ENCODE measurements at places on chromosomes 1 and 21.

DNA sequence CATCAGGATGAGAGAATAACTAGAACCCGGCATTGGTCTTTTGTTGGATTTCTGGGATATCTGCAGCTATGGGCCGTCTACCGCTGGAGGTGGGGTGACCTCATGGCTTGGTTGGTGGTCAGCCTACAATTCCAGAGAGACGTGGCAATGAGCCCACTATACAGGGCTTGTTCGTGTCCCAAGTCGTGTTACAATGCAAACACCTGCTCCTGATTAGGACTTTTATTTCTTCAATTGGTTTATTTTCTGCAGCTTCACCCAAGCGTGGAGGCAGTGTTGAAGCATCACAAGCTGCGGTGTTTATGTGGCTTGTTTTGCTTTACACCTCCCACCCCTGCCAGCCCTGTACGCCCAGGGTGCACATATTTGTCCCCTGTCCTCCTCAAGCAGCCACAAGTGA is 211.7 kb upstream of the TMEM51 start:
- H3K4me1 ChIP-seq = peaks cover 54% of the 10 kb centered on the region
- H3K27ac ChIP-seq = no peak overlapping the region
- DNase-seq = no peak
- H3K4me3 ChIP-seq = no peak overlapping the region

DNA sequence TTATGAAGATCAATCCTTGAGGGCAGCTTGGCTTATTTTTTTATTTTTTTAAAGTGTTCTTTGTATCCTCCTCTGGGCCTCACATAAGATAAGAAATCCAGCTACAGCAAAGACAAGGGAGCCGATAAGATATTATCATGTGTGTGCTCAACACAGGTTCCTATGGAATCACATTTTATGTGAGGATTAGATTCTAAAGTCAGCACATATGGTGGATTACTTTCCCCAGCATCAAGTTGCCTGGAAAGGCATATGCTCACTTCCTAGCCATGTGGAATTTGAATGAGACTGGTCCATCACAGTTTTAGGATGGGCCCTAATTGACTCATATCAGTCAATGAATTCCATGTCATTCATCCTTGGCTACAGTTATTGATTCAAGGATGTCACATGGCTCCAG is 456.9 kb upstream of the LRRC7 start:
- H3K4me3 ChIP-seq = no peak overlapping the region
- H3K27ac ChIP-seq = no peak overlapping the region
- H3K27me3 ChIP-seq = no peaks in the 10 kb centered on the region
- DNase-seq = no peak

DNA sequence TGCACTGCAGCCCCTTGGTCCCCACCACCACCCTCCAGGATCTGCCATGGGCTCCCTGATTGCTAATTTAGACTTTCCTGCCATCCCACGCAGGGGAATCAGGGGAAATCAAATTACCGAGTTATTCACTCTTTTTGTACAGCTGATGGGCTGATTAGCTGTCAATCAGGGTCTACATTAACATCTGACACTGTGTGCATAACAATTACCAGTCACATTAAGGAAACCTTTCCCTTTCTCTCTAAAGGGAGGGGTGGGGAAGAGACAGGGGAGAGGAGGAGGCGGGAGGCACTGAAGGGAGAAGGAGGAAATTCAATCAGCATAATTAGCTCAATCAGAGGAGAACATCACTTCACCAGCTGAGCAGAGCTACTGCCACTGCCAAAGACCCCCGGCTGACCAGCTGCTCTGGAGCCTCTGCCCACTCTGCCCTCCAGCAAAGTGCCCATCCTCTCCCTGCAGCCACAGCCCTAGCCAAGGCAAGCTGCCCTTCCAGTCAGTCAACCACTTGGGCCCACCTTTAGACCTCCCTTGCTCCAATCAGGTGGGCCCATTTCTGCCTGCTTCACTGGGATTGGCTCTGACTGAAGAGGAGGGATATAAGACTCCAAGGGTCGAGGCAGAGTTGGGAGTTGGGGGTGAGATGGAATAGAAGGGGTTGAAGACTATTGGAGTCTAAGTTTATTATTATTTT is 199.3 kb upstream of the ZC3H12A start:
- no peak overlapping the region for H3K4me3 ChIP-seq
- no peak overlapping the region for H3K27ac ChIP-seq
- no peaks in the 10 kb centered on the region for H3K27me3 ChIP-seq
- DNase-seq = peak; percentile 4

DNA sequence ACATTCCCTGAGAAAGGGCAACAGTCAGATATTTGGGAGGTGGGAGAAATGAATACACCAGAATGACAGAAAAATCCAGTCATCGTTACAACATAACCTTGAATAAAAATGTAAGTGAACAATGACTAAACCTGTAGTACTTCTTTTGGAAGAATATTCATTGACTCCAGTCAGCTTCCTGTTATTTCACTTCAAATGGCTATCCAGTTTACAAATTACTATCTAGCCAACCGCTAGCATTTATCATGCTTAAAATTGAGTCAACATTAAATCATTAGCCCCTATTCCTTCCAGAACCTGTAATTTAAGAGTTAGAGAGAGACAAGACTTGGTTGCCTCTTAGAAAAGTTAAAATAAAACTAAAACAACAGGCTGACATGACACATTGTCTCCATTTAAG is 33.6 kb downstream of the WLS start:
- peak overlapping the region; percentile 79 for H3K27ac ChIP-seq
- no peaks in the 10 kb centered on the region for H3K36me3 ChIP-seq
- peak; percentile 83 for DNase-seq
- H3K4me1 ChIP-seq = peaks cover 57% of the 10 kb centered on the region
- no peaks in the 10 kb centered on the region for H3K27me3 ChIP-seq

DNA sequence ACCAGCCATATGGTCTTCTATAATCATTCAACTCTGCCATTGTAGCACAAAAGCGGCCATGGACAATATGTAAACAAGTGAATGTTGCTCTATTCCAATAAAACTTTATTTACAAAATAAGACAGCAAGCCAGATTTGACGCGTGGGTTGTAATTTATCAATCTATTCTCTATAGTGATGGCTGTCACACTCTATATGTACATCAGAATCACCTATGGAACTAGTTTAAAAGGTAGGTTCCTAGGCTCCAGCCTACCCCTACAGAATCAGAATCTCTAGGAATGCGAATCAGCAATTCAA is 7.7 kb downstream of the BCL2L15 start:
- H3K4me3 ChIP-seq = no peak overlapping the region
- no peaks in the 10 kb centered on the region for H3K4me1 ChIP-seq
- no peaks in the 10 kb centered on the region for H3K36me3 ChIP-seq
- no peak for DNase-seq
- no peaks in the 10 kb centered on the region for H3K27me3 ChIP-seq

DNA sequence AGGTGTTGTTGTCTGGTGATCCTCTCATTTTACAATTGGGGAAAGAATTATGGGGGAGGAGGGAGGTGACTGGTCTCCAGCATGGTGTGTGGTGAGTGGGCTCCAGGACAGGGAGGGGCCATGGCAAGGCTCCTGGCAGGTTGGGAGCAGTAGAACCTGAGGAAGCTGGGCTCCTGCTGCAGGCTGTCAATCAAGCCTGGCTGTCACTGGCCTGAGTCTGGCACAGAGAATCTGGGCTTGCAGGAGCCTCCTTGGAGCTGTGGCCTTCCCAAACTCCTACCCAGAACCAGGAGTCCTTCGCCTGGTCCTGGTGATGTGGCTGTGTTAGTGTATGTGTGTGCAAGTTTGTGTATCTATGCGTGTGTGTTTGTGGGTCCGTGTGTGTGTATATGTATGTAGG is 131.9 kb upstream of the CSF3R start:
- no peak overlapping the region for H3K27ac ChIP-seq
- H3K4me1 ChIP-seq = no peaks in the 10 kb centered on the region
- no peaks in the 10 kb centered on the region for H3K36me3 ChIP-seq
- DNase-seq = no peak

GRCh38 chr1:21342961-21343838 is 52.9 kb upstream of the ECE1 start:
- H3K27me3 ChIP-seq = no peaks in the 10 kb centered on the region
- H3K36me3 ChIP-seq = no peaks in the 10 kb centered on the region
- peak overlapping the region; percentile 43 for H3K27ac ChIP-seq
- peak overlapping the region; percentile 79 for H3K4me3 ChIP-seq
- DNase-seq = no peak

DNA sequence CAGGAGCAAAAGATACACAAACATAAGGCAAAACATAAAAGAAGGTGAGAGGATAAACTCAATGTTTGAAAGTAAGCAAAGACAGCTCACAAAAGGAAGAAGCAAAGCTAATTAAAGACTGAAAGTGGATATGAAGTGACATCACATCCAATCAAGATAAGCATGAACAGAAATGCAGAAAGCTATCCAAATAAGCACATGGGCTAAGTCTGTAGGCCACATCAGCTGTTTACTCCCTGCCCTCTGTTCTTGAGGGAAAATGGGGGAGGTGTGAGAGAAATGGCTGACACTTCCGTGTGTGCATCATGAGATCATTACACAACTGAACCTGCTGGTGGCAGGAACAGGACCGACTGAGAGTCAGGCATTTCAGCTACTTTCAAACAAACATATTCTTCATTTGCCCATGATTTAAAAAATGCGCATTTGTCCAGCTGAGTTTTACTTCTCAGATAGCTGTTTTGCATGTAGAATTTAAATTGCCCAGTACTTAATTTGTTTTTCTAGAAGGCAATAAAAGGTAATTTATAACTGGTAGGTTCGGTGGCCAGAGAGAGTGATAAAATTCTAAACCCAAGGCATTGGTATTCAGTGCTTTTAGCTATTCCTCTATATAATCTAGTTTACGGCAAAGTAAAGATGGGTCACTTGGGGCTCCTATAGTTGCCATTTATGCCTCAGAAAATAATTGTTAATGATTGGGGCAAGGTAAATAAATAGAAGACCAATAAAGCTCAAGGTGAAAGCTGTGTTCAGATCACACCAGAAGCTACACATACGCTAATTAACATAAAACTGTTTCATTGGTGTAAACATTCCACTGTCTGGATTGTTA is 27.2 kb upstream of the MAN1A2 start:
- peak; percentile 63 for DNase-seq
- no peaks in the 10 kb centered on the region for H3K27me3 ChIP-seq
- no peak overlapping the region for H3K27ac ChIP-seq
- no peaks in the 10 kb centered on the region for H3K36me3 ChIP-seq
- H3K4me1 ChIP-seq = 0 out of 2 replicates have a peak, but pooled peaks cover 5% of the 10 kb centered on the region

DNA sequence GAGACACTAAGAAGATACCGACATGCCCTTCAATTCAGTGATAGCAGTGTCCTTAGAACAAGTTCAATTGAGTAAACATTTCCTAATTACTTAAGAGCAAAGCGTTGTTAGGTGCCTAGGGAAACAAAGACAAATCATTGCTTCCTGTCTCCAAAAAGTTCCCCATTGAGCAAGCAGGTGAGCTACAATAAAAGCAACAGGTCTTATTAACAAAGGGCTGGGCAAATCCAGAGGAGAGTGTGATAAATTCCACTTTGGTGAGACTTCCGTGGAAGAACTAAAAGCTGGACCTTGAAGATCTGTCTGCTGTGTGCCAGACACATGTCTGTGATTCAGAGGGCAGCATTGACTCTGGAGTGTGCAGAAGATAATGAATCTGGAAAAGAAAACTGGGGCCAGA is 1.9 kb upstream of the TUT4 start:
- H3K27me3 ChIP-seq = no peaks in the 10 kb centered on the region
- peak overlapping the region; percentile 87 for H3K4me3 ChIP-seq
- peaks cover 17% of the 10 kb centered on the region for H3K4me1 ChIP-seq
- DNase-seq = peak; percentile 61
- no peaks in the 10 kb centered on the region for H3K36me3 ChIP-seq

DNA sequence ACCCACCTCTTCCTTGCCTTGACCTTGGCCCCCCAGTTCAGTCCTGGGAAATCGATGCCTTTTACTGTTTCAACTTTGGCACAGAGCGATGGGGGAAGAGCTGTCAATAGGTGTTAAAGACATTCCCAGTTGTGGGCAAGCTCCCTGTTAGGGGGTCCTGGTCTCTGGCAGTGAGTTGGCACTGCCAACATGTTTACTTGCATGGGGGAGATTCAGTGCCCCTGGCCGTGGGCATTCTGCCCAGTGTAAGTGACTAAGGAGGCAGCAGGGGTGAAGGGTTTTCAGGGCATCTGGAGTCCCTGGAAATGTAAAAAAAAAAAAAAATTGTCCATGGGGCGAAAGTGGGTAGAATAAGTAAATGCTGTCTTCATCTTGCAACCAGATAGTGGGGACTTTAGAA is 407.0 kb downstream of the PTPRU start:
- no peak overlapping the region for H3K4me3 ChIP-seq
- no peaks in the 10 kb centered on the region for H3K36me3 ChIP-seq
- DNase-seq = no peak
- peaks cover 10% of the 10 kb centered on the region for H3K4me1 ChIP-seq

DNA sequence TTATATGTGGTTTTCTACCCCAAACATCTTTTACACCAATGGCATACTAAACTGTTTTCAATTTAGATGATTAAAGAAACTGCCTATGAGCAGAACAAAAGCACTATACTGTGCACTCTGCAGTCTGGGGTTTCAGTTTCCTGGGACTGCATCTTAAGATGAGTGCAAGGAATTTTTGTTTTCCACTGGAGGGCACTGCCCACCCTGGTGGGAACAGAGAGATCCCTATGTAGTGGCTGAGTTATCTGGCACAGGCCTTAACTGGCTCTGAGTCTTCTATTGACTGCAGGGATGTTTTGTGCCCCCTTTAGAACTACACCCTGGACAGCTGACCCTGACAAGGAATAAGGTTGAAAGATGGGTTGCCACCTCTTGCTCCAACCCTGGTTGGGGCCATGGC is 12.0 kb downstream of the PROK1 start:
- H3K36me3 ChIP-seq = no peaks in the 10 kb centered on the region
- no peak overlapping the region for H3K27ac ChIP-seq
- peak; percentile 22 for DNase-seq
- H3K4me3 ChIP-seq = no peak overlapping the region
- H3K27me3 ChIP-seq = no peaks in the 10 kb centered on the region

DNA sequence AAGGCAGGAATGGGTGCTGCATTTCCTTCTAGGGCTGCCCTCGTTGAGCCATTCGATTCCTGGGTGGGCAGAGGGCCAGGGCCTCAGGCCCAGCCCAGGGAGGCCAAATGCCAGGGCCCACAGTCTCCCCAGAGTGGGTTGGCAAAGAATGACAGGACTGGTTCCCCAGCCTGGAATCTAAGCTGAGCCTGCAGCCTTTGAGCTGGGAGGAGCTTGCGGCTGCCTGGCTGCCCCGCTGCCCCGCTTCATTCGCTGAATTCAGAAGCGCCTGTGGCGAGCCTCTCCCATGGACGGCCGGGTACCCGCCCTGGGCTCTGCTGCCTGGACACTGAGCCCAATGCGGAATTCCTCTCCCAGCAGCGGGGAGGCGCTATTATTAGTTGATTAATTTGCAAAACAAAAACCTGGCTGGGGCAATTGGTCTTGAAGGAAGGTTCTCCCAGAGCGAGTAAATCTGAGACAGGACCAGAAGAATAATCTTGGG is 32.3 kb upstream of the TARDBP start:
- H3K27me3 ChIP-seq = 0 out of 2 replicates have a peak, but pooled peaks cover 6% of the 10 kb centered on the region
- H3K36me3 ChIP-seq = no peaks in the 10 kb centered on the region
- H3K4me3 ChIP-seq = peak overlapping the region; percentile 52

GRCh38 chr21:37870221-37870620 is 46.0 kb downstream of the KCNJ6 start:
- H3K27ac ChIP-seq = no peak overlapping the region
- no peak for DNase-seq
- no peak overlapping the region for H3K4me3 ChIP-seq
- no peaks in the 10 kb centered on the region for H3K36me3 ChIP-seq
- no peaks in the 10 kb centered on the region for H3K27me3 ChIP-seq
- H3K4me1 ChIP-seq = peaks cover 35% of the 10 kb centered on the region

Data from GM23248 (cell line).